Spinal cord (tissue), 10 donors: ENCODE measurements at places on chromosomes 6 and 20. TPM values are rescaled to one million over a fixed set of nuclear protein-coding genes. Genes with fewer than 3 reads are reported as not detected.

Gene PCSK2
- 6.6 TPM for total RNA-seq

Gene EDN3
- total RNA-seq: 6.5 TPM

Gene MCCD1
- not detected for total RNA-seq

Gene RSPH4A
- total RNA-seq: 19.2 TPM

Gene STX11
- 2.2 TPM for total RNA-seq

Gene BTNL2
- not detected for total RNA-seq

Gene EPM2A
- 23.3 TPM for total RNA-seq

Gene TRIM26
- total RNA-seq: 28.9 TPM

Gene AKAP12
- 213 TPM for total RNA-seq

Gene OVOL2
- total RNA-seq: not detected

Gene HLA-E
- 104 TPM for total RNA-seq

Gene MEI4
- total RNA-seq: 1.7 TPM

Gene KIF6
- 4.8 TPM for total RNA-seq

Gene TRIM15
- not detected for total RNA-seq

Gene PGBD1
- 9.7 TPM for total RNA-seq

Gene LY86
- total RNA-seq: 14.5 TPM

Gene TBC1D22B
- total RNA-seq: 9.6 TPM

Gene TMEM200A
- 8.8 TPM for total RNA-seq

Gene ASIP
- total RNA-seq: 0.99 TPM

Gene GRIK2
- 25.3 TPM for total RNA-seq

Gene RIPOR2
- 34.2 TPM for total RNA-seq

Gene CALHM4
- 0.30 TPM for total RNA-seq

Gene PAX1
- total RNA-seq: 0.20 TPM

Gene TNNC2
- total RNA-seq: 2.4 TPM

Gene CLDN20
- 0.79 TPM for total RNA-seq

Gene C6orf118
- total RNA-seq: 6.0 TPM

Gene CBLN4
- total RNA-seq: 17.8 TPM

Gene LHFPL5
- total RNA-seq: 0.79 TPM
